ENCODE measurements at places on chromosomes 7 and 10.

DNA sequence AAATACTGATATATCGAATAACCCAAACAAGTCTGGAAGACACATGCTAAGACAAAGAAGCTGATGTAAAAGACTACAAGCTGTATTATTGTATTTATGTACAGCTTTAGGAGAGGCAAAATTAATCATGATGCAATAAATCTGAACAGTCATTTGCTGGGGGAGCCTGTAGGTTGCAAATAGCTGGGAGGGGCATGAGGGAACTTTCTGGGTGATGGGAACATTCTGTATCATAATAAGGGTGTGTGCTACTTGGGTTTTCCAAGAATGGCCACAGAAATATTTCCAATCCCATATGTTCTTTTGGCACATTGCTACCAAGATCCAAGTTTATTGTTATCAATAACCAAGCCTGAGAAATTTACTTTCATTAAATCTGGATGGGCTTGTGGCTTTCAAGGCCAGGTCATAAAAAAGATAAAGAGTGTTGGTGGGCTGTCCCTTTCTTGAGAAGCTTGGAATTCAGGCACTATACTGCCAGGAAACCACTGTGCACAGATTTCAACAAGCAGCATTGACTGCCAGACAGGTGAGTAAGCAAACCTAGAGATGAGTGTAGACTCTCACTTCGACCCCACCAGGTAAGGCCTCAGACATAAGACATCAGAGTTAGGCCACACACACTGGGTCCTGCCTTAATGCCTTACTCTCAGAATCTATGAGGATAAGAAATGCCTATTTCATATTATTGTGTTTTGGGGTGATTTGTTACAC lies 629.7 kb upstream of the FZD8 start:
- DNase-seq, result no peak

- DNase-seq, result no peak
Observed at GRCh38 chr10:50992972-50993766, 81.1 kb upstream of the PRKG1 start.

DNA sequence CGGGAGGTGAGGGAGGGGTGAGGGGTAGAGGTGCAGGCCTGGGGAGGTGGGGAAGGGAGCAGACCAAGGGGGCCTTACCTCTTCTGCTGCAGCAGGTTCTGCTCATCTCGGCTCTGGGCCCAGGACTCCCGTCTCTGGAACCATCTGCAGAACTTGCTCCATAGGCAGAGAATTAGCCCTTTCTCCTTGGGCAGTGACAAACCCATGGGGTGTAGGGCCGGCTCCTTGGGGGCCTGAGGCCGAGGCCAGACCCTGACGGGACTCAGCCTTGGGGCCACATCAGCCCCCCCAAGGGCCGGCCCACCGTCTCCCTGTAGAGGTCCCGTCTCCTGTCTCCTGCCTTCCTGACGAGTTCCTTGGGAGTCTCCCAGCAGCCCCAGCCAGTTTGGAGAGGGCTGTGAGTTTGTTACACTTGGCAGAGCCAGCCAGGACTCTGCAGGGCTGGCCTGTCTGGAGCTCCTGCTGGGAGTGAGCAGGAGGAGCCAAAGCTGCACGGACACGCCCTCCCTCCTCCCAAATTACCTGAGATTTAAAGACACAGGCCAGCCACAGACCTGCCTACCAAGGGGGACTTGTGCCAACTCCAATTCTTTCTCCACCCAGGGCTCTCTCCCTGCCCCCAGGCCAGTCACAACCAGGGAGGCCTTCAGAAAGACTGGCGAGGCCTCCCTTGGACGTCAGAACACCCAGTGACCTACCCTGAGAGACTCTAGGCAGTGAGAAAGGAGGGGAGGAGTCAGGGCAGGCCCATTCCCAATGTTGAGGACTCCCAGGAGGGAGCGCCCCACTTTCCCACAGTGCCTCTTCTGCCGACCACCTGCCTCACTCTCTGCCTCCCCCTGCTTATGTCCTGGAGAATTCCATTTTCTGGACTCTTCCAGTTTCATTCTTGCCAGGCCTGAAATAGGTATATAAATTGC lies at the start of gene TRPV6:
Gene TRPV6, minus strand, starts transcription at position 435 of the 920 bp plus-strand sequence.
- no peak for DNase-seq

DNA sequence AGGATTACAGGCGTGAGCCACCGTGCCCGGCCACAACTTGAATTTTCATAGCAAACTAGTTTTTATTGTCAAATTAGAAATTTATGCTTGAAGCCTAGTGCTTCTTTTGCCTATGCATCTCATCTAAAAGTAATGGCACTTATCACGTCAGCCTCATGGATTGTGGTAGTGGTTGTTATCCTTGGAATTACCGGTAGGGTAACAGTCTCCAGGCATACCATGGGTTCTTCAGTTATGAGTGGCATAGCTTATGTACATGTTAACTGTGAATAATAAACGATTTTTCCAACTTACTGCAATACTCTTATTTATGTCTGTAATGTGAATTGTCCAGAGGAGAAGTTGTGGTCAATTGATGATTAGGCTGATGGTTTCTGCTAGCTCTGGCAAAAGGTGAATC lies 63.1 kb downstream of the BMPR1A start:
- DNase-seq, result no peak

DNA sequence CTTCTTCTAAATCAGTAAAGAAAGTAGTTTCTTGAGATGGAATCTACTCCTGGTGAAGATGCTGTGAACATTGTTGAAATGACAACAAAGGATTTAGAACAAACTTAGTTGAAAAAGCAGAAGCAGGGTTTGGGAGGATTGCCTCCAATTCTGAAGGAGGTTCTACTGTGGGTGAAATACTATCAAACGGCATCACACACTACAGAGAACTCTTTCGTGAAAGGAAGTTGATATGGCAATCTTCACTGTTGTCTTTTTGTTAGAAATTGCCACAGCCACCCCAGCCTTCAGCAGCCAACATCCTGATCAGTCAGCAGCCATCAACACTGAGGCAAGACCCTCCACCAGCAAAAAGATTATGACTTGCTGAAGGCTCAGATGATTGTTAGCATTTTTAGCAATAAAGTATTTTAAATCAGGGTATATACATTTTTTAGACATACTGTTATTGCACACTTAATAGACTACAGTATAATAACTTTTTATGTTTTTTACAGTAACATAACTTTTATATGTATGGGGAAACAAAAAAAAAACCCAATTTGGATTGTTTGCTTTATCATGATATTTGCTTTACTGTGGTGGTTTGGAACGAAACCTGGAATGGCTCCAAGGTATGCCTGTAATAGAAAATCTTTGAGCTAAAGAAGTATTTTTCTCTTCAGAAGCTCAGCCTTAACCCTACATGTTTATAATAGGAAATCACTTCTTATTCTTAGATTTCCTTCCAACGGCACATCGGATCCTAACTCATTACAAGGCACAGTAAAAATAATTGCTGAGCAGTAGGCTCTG lies 257.3 kb downstream of the LRMDA start:
- no peak for DNase-seq
